Stimulated activated CD8-positive, alpha-beta memory T cell treated with anti-CD3 and anti-CD28 coated beads, Interleukin-2, amount 100 ng/mL, for 1 hour (primary cell): ENCODE measurements at places on chromosomes 6 and 20.

- no peak for DNase-seq
These were observed 3.1 kb upstream of the BTN2A1 start for GRCh38 chr6:26454631-26455030.

- DNase-seq: no peak
These were observed 47.8 kb downstream of the JARID2 start for GRCh38 chr6:15293674-15294073.

DNA sequence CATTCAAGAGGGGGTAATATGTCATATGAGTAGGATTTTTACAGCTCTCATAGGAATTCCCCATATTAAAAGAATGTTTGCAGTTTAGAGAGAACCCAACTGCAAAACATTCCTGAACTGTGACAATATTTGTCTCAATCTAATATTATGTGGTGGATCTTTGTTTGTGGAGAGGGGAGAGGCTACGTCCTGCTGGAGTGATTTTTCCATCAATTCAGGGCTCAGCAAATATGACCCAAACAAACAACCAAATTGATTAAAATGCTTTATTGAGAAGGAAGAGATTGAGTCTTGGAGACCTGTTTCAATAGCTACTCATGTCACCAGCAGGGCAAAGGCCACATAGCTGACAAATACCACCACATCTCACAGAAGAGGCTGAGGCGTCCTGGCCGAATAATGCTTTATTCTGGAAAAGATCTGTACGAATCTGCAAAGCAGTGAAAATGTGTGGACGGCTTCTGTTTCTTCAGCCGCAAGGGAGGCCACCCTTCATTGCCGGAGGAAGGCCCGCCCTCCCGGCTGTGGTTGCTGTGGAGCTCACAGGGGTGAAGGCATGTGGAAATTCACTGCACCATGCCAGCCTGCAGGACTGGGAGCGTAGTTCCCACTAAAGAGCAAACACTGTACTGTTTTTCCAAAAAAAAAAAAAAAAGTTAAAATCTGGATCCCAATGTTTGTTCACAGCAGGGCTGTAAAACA, 89.7 kb upstream of the QKI start:
- DNase-seq: no peak

DNA sequence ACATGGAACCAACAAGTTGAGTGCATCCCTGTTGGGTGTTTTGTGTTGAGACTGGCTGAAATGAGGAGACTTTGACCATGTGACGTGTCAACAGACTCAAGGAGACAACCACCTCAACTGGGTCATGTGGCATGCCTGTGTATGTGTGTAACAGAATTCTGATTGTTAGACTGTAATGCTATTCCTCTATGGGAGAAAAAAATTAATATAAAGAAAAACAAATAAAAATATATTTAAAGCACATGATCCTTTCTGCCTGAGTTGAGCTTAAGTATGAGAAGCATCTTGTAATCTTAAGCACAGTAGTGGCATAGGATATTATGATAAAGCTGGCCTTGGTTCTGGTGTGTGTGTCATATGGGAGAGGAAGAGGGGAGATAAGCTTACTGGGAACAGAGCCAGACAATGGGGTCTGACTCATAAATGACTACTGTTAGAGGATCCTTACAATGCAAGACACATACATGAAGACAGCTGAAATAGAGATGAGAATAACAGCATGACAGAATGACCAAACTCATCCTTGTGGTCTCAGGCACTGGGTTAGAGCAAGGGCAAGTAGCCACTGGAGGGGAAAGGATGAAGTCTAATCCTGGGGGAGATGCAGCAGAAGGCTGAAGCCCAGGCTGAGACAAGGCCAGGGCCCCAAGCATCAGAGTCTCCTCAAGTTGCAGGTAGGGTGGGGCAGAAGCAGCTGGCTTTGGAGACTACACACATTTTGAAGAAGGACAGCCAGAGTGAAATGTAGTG, 9.2 kb downstream of the TP53INP2 start:
- DNase-seq: no peak

- DNase-seq: no peak
These were observed 60.5 kb downstream of the NRN1 start for GRCh38 chr6:5946181-5946580.

DNA sequence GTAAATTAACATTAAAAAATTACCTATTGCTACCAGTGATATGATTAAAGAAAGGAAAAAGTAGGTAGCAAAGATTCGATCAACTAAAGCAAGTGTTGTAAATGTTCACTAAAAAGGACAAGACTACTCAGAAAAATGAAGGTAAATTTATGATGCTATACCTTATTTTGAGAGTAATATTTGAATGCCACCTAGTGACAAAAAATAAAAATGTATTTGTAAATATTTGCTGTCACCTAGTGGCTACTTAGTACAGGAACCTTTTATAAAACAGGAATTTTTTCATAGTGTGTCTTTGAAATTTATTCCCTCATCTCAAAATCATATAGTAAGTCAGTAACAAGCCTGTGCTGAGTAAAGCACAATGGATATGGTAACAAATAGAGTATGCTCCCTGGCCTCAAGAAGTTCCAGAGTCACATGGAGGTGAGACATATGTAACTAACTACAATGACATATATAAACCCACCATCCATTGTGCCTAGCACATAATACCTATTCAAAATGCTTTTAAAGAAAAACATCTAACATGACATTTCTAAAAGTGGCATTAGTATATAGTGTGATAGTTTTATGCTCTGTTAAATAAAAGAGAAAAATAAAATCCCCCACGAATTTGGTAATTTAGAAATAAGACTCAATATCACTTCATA, 193.1 kb upstream of the SIM1 start:
- no peak for DNase-seq

- DNase-seq: no peak
These were observed 274.1 kb upstream of the ARID1B start for GRCh38 chr6:156502969-156503504.

DNA sequence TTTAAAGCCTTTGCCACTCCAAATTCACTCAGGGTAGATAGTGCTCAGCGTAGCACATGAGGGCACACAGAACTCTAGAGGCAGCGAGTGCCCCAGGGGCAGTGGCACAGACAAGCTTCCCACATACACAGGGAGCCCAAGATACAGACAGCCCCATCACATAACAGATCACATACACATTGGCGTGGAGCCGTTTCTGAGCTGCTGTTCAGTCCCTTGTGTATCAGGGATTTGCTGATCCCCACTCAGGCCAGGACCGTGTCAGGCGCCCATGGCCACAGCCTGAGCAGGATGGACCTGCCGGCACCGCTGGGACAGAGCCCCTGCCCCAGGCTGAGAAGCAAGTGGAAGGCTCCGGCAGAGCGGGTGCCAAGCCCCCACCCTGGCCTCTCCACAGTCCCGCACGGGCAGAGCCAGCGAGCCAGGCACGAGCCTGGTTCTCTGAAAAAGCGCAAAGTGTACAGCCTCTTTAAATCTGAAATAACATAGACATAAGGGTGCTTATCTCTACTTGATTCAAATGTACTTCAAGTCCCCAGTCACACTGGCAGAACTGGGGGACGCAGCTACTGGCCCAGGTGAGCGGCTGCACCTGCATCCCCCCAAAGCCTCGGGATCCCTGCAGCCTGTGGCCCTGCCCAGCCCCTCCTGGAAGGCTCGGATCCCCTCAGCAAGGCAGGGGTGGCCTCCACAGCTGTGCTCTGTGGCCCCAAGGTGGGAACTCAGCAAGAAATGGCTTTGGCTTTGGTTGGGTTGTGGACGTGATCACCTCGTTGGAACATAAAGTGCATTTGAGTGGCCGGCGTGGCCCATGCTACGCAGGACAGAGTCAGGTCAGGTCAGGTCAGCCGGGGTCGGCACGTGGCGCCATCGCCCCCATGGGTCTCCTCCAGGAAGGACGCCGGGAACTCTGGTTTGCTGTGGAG, 231.3 kb downstream of the ERMARD start:
- no peak for DNase-seq

GRCh38 chr6:107956586-107957307, 1.3 kb downstream of the SEC63 start:
- DNase-seq: no peak

DNA sequence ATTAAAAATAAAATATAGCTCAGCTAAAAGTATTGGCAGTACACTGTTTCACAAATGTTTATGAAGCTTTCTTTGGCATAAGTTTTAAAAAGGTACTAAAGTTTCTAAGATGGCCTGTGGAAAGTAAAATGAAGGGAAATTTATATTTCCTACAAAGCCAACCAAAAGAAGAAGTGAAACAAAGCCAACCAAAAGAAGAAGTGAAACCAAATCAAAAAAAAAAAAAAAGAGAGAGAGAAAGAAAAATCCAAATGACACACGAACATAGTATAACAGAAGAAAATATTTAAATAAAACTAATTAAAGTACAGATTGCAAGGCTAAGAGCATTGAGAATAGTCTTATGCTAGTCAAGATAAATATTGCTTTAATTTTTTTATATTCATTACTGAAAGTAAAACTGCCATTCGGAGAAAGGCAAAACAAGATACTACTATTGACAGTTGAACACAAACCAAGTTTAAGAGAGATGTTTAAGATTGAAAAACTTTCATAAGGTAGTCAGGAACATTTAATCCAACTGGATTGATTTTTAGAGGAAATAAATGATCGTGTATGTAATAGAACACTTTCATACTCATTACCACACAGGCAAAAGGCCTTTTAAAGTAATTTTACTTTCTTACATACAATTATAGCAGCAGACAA, 12.8 kb upstream of the KHDRBS2 start:
- DNase-seq: no peak

DNA sequence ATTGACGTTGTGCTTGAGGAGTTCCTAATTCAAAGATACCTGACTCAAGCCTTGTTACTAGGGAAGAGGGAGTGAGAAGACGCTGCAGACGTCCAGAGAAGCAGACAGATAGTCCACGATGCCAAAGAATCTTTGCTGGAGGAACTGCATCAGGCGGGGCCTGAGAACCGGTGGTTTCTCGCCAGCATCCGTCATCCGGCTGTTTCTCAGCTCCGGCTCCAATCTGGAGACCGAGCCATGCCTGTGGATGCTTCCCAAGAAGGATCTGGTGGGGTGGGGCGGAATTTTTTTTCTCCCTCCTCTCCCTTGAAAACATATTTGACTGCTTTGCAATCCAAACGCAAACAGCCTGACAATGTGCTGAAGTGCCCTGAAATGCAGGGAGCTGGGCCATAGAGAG, 125.8 kb upstream of the SRSF6 start:
- DNase-seq: no peak

DNA sequence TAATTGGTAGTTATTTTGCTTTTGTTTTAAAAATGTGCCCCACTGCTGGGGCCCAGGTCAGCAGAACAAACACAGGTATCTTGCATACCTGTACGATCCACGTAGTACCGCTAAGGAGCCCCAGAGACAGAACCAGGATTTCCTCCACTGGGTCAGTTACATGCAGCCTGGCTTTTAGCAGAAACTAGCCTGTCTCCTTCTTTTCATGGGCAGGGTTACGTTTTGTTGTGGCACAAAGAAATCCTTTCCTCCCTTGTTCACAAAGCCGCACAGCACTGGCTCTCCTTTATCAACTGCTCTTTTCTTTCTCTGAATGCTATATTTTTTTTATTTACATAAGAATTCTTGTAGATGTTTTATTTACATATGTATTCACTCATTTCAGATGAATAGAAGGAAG, 190.3 kb upstream of the POU3F2 start:
- DNase-seq: no peak

GRCh38 chr6:18211338-18211737, 53.0 kb downstream of the DEK start:
- no peak for DNase-seq

DNA sequence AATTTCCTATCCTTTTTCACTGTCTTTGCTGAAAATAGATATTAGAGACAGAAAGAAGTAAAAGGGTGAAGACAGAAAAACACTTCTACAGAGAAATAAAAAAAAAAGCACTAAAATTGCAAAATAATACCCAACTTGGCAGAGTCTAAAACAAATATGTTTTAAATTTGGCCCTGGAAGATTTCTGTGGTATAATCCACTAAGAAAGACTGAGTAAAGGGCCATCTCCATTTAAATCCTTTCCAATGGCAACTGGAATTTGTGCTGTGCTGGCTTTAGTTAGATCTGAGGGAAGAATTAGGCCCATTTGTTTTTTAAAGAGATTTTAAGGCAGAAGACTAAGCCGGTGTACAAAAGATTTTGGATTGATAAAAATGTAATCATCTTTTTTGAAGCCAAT, 321.2 kb downstream of the GJA1 start:
- DNase-seq: no peak

DNA sequence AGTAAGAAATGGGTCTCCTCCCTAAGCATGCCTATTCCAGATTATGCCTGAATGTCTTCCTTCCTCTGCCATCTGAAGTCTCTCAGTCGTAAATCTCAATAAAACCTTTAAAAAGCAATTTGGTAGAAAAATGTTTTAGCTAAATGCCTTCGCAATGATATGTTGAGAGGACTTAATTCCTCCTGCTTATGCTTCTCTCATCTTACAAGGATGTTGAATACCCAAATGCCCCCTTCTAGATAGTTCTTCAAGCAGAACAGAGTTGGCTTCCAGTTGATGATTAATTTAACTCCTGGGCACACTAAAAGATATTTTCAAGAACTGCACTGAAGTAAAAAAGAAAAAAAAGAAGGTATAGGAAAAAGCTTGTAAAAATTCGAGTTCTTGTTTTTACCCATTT, 275.0 kb upstream of the SPTLC3 start:
- no peak for DNase-seq

DNA sequence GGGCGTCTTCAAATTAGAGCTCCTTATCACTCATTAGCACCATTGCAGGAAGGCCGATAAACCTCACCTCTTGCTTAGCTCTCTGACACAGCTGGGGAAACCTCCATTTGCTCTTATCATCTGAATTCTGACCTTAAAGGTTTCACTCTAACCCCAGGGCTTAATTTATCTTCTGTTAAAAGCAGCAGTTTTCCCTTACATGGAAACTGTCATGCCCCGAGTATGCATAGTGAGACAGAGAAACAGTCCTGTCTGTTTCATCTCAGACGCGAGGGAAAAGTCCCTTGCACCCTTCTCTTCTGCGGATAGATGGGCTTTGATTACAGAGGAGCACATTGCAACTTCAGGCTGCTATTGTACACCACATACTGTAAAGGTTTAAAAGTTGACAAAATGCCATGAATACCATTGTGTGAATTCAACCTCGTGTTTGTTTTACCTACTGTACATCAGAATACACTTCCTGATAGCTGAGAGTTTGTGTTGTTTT, 191.5 kb upstream of the BMP2 start:
- DNase-seq: no peak

DNA sequence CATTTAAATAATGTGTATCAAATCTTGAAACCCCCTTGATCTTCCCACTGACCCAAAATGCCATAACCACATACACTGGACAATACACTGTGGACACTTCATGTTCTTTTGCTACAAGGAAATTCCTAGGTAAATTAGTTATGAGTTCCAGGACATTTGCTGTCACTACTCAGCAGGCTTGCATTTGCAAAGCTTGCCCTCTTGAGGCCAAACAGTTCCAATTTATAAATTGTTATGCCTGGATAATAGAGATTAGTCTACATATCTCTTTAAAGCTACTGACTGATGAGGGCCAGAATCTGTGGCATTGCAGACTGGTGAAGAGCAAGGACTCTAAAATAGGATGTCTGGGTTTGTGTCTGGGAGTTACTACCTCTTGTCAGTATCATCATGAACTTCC, 17.4 kb upstream of the RAB32 start:
- DNase-seq: no peak

- no peak for DNase-seq
These were observed 4.2 kb downstream of the NOP56 start for GRCh38 chr20:2656471-2657117.

- no peak for DNase-seq
These were observed 216.5 kb upstream of the RREB1 start for GRCh38 chr6:6891125-6891721.
